Stimulated activated CD8-positive, alpha-beta memory T cell treated with anti-CD3 and anti-CD28 coated beads, Interleukin-7, amount 100 ng/mL, for 1 hour (primary cell): ENCODE measurements at places on chromosomes 7 and 10.

DNA sequence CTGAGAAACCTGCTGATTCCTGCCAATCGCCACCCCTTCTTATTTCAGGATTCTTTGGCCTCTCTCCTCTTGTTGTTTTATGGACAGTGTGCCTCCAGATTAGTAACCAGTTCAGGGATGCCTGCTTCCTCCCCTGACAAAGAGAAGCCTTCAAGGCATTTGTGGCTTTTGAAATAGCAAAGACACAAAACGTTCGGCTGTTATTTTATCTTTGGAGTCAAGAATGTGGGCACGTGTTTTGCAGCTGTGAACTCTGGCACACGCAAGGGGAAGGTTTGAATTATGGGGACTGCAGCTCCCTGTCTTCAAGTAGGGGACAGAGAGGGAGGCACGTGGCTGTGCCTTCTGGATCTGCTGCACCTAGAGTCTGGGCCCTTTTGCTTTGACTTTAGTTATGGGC lies 157.9 kb upstream of the GRB10 start:
- no peak for DNase-seq

DNA sequence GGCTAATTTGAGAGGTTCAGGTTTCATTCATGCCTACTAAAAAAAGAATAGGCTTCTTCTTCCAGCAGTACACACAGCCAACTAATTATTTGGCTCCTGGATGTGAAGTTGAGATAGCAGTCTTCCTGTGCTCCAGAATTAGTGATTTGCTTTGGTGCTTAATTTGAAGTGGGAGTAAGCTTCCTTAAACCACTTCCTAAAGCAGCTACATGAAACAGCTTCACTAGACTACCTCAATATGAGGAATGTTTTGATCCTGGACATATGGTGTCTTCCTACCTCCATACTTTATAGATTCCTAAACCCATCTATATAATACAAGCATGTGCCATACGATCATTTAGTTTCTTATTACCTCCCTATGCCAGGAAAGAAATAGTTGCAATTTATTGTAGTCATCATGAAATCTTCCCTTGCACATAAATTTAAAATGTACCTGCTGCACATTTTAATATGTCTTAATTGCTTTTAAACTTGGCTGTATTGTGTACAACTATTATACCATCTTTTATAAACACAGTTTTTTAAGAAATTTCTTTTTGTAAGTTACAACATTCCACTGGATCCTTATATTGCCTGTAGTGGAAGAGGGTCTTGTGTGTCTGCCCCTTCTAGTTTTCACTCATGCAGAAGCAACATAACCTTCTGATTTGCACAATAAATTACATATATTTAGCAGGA lies 8.6 kb downstream of the VIM start:
- DNase-seq: no peak

DNA sequence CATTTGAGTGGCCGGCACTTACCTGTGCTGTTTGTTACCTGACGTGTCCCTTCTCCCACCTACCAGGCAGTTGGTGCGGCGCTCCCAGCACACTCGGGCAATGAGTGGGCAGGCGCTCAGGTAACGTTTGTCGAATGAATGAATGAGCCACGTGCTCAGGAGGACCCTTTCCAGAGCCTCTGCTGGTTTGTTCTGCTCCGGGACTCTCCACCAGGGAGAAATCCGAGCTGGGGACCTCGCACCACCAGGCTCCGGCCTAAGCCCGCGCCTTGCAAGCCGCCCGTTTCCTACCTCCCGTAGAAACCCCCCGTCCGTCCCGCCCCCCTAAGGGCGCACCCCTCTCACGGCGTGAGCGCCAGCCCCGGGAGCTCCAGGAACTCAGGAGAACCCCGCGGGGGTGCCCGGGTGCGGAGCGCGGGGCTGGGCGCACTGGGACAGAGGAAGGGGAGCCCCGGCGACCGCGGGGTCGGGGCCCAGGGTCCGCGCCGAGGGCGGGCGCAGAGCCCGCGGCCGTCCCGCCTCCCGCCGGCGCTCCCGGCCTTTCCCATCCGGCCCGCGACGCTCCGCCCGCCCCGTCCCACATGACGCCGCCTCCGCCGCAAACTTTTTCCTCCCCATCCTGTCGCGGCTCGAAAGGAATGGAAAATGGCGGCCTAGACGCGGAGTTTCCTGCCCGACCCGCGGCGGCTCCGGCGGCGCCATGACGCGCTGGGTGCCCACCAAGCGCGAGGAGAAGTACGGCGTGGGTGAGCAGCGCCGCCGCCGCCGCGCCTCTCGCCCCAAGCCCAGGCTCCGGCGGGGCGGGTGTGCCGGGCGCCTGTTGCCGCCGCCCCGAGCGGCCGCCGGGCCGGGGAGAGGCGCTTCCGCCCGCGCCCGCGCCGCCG lies at the start of gene DOCK1:
Gene DOCK1, plus strand, starts transcription at position 611 of the 884 bp plus-strand sequence. Its CDS starts 90 bp downstream, at position 701.
- no peak for DNase-seq

- DNase-seq: no peak
Measured at GRCh38 chr7:133051066-133051465, 30.8 kb downstream of the CHCHD3 start.
